ENCODE measurements at places on chromosomes 11 and 22.
A peak's percentile ranks its signal among the peaks of the same experiment; 100 is the strongest.

DNA sequence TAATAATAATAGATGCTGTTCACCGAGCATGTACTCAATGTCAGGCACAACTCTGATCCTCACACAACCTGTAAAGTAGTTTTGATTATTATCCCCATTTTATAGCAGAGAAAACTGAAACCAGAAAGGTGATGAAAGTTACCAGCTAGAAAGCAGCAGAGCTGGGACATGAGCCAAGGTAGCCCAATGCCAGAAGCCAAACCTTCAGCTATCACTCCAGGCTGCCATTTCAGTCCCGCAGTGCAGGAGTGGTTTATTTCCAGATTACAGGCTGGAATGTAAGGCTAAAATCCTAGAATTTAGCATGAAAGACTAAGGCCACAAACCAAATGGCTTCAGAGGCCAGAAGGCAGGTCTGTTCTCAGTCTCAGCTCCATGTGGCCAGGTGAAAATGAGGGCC lies 108.8 kb downstream of the TENM4 start:
- no peak for DNase-seq

GRCh38 chr11:35179466-35180135 lies 40.6 kb downstream of the CD44 start:
- DNase-seq, result no peak

GRCh38 chr11:100816823-100817222 lies 129.7 kb downstream of the ARHGAP42 start:
- DNase-seq, result no peak

DNA sequence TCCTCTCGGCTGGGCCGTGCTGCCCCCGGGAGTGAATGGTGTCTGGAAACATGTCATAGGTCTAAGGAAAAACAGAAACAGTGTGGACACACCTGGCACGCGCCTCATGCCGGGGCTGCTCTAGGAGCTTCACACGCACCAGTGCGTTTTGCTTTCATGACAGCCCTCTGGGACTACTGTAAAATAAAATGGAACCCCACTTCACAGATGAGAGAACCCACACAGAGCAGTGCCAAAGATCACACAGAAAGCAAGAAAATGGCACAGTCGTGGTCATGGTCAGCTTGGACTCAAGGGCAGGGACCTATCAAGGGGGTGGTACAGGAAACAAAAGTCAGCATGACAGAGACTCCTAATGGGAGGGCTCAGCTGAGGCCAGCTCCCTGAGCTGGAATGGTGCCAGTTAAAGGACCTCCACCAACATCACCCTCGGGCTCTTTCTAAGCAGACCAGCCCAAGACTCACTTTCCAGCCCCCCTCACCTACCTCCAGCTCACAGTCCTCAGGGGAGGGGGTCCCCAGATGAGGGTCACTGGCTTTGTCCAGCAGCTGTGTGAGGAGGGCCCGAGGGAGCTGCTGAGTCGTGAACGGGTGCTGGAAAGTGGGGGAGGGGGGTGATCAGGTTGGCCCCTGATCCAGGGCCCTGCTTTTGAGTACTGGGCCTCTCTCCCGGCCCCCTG lies 3.3 kb downstream of the MAP4K2 start:
- no peak for DNase-seq

DNA sequence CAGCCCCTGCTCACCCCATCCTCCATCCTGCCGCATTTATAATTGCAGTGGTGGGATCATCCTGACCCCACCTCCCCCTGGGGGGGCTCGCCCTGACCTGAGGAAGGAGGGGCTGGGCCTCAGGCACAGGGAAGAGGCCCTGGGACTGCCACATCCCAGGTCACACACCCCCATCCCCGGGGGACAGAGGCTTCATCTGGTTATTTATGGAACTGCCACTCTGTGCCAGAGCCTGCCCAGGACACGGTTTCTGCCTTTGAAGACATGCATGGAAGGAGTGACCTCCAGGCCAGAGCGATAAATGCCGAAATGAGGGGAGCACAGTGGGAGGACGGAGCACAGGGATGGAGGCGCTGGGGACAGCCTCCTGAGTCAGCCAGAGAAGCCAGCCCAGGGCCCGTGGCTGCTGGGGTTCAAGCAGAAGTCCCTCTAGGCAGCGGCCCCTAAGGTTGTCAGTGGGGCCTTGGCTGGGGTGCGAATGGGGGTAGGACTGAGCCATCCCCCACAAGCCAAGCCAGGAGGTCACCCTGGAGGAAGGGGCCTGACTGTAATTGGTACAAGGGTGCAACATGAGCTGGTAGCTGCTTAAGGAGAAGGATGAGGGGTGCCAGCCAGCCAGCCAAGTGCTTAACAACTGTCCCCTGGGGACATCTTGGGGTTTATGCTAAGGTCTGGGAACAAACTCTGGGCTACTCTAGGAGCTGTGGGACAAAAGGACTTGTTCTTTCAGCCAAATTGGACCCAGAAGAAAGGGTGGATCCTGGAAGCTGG lies 51.4 kb upstream of the SHISAL1 start:
- DNase-seq, result no peak

GRCh38 chr11:45511566-45511965 lies 153.9 kb downstream of the CHST1 start:
- no peak for DNase-seq

- DNase-seq, result no peak
Observed at GRCh38 chr11:12918667-12919066, 90.4 kb upstream of the RASSF10 start.

- DNase-seq, result no peak
Observed at GRCh38 chr11:105033343-105033742, 1.6 kb downstream of the CASP1 start.

GRCh38 chr22:44332946-44333345 lies 20.2 kb upstream of the SHISAL1 start:
- no peak for DNase-seq

GRCh38 chr11:131615611-131616010 lies 245.2 kb downstream of the NTM start:
- no peak for DNase-seq

- DNase-seq, result no peak
Observed at GRCh38 chr11:119918347-119918746, 189.3 kb upstream of the NECTIN1 start.

GRCh38 chr11:69818231-69818602 lies 999 bp downstream of the FGF3 start:
- DNase-seq, result no peak

DNA sequence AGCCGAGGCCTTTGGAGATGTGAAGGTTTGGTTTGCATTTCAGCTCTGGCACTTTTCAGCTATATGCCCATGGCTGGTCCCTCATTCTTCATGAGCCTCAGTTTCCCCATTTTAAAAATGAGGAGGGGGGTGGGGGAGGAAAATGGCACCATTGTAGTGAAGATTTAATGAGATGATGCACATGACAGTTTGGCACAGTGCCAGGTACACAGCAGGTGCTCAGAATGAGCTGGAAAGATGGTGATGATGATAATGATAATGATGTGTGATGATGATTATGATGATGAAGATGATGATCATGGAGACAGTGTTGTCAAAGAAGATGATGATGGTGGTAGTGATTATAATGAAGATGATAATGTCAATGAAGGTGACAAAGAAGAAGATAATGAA lies 24.3 kb upstream of the FGF3 start:
- no peak for DNase-seq

GRCh38 chr11:105738986-105739795 lies 129.3 kb downstream of the GRIA4 start:
- no peak for DNase-seq

DNA sequence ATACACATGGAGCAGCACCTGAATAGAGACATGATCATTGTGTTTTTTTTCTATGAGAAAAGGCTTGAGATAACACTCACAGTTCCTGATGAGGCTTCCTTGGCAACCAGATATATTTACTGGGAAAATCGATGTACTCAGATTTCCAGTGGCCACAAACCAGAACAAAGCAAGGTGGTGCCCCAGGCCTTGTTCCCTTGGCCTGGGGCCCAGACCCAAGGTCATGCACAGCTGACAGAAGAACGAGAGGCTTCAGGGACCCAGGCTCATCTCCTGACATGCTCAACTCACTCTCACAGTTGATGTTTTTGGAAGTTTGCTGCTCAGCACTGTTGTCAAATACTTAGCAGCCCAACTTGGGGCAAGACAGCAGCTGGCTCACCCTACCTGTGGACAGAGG lies 281.8 kb downstream of the NTM start:
- no peak for DNase-seq

DNA sequence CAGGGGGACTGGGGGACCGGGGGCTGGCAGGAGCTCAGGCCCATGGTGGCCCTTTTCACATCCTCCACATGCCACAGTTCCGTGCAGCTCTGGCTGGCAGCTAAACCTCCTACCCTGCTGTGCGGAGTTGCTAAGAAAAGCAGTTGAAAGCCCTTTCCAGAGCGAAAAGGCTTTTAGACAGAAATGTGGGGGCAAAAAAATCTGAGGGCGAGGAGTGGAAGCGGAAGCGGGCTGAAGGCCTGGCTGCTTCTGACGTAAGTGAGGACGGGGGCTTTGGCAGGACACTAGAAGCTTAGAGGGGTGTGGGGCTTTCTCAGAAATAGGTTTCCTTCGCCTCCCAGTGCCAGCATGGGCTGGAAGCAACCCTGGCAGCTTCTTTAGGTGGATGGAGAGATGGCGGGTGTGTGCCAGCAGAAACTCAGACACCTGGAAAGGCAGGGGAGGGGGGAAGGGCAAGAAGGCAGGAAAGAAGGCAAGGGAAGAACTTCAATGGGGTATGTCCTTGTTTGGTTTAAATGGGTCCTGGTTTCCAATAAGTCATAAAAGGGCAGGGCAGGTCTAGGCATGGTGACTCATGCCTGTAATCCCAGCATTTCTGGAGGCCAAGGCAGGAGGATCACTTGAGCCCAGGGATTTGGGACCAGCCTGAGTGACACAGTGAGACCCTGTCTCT lies 11.2 kb upstream of the DGKZ start:
- DNase-seq, result no peak

GRCh38 chr11:77472991-77473800 lies 698 bp downstream of the PAK1 start:
- peak; percentile 39 for DNase-seq

- DNase-seq, result no peak
Observed at GRCh38 chr11:28911829-28912228, 803.6 kb downstream of the METTL15 start.

- DNase-seq, result no peak
Observed at GRCh38 chr11:8775734-8776133, 93.1 kb downstream of the RPL27A start.

GRCh38 chr11:128904656-128905344 lies 13.6 kb downstream of the KCNJ5 start:
- DNase-seq, result peak; percentile 39

DNA sequence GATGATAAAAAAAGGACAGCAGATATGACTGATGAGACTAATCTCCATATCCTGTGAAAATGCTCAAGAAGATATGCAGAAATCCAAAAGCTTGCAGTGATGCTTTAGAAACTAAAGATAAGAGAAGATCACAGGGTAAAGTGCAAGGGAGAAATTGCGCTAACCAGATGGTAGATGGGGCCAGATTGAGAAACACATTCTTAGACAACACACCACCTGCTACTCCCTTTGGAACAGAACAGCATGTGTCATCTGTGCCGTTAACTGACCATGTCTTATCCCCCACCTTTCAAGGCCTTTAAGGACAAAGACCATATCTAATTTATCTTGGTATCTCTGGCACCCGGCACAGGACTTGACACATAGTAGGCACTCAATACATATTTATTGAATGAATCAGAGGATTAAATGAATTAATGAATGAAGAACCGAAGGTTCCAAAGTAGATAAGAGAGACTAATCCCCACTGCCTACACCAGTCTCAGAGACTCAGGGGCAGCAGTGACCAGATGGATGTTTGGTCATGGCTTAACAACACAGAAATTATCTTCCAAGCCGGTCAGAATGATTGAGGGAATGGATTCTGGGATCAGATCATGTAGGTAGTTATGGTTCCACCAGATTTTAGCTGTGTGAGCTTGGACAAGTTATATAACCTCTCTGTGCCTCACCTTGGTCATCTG lies 12.3 kb upstream of the P2RY2 start:
- DNase-seq, result no peak

- no peak for DNase-seq
Observed at GRCh38 chr11:27287205-27287604, 75.8 kb downstream of the CCDC34 start.

DNA sequence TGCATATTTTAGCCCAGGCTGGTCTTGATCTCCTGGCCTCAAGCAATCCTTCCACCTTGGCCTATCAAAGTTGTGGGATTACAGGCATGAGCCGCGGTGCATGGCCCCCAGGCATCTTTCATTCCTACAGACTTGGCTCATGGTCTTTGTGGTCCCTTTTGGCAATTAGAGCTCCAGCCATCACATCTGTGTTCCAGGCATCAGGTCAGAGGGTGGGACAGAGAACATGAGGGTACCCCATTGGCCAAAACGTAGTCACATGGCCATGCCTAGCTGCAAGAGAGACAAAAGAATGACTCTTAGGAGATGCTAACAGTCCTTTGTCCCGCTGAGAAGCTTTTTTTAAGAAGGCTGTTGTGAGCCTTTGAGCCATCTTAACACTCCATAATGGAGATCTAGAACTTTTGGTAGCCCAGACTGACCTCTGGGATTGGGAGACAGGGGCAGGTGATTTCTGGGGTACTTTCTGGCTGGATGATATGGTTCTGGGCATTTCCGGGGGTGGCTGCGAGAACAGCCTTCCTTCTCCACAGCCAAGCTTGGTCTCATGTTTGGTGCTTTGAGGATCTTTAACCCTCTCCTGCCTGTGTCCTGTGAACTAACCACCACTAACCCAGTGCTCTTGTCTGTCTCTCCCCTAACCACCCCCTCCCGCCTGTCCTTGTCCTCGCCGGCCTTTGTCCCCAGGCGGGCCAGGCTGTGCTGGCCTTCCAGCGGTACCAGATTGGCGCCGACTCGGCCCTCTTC lies 18.4 kb upstream of the TAB1 start:
- no peak for DNase-seq

- no peak for DNase-seq
Observed at GRCh38 chr11:93958991-93959390, 62.2 kb upstream of the HEPHL1 start.
